ENCODE measurements at places on chromosomes 5 and 9. TPM values are rescaled to one million over a fixed set of nuclear protein-coding genes. Genes with fewer than 3 reads are reported as not detected.

DNA sequence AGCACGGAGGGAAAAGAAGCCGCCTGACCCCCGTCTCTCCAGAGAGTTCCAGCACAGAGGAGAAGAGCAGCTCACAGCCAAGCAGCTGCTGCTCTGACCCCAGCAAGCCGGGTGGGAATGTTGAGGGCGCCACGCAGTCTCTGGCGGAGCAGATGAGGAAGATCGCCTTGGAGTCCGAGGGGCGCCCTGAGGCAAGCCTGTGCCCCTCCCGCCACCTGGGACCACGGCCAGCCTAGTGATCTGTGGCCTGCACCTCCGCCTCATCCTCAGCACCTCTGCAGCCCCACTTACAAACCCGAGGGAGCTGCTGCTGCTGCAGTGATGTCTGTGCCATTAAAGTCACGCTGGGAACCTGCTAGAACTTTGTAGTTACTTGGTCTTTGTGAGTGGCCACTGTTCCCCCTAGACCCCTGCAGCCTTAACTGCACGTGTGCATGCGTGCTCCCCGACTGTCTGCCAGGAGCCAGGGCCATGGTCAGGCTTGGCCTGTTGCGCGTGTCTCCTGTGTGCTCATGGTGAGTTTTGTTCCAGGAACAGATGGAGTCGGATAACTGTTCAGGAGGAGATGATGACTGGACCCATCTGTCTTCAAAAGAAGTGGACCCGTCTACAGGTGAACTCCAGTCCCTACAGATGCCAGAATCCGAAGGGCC is 12.5 kb downstream of the SQSTM1 start:
- DNase-seq: no peak

GRCh38 chr9:135661816-135662560 is 1.1 kb upstream of the LCN9 start:
- DNase-seq: no peak

DNA sequence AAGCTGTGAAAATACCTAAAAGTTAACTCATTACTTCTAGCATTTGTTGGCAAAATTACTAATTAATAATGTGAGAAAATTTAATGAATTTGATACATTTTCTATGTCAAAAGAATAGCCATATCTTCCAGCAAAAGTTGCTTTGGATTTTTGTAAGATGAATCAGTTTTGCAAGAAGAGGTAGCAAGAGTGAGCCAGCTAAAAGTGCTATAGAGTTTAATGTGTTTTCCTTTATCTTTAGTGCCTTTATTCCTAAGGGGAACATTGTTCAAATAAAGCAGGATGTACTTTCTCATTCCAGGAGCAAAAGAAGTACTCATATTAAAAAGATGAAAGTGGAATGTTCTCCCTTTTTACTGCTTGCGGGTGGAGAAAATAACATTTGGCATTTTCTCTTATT is 622.2 kb downstream of the ANXA1 start:
- DNase-seq: no peak

- no peak for DNase-seq
Measured at GRCh38 chr5:138051441-138052296, 18.8 kb upstream of the FAM13B start.

DNA sequence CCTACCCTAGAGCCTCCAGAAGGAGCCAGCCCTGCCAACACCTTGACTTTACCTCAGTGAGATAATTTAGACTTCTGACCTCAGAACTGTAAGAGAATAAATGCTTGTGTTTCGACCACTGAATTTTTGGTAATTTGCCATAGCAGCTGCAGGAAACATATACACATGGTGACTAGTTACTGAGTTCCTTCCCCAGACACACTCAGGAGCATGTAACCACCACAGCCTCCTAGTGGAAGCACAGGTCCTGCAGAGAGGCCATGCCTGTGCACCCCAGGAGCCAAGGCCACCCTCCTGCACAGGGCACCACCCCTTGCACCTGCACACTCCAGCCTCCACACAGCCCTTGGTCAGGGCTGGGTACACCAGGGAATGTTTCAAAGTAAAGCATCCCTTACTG is 7.6 kb upstream of the CAMSAP1 start:
- no peak for DNase-seq

- peak; percentile 65 for DNase-seq
Measured at GRCh38 chr5:169300468-169301385, at the start of gene SLIT3. SLIT3 (minus strand) TSS chr5:169301139; CDS start chr5:169300709, 430 bp downstream.

DNA sequence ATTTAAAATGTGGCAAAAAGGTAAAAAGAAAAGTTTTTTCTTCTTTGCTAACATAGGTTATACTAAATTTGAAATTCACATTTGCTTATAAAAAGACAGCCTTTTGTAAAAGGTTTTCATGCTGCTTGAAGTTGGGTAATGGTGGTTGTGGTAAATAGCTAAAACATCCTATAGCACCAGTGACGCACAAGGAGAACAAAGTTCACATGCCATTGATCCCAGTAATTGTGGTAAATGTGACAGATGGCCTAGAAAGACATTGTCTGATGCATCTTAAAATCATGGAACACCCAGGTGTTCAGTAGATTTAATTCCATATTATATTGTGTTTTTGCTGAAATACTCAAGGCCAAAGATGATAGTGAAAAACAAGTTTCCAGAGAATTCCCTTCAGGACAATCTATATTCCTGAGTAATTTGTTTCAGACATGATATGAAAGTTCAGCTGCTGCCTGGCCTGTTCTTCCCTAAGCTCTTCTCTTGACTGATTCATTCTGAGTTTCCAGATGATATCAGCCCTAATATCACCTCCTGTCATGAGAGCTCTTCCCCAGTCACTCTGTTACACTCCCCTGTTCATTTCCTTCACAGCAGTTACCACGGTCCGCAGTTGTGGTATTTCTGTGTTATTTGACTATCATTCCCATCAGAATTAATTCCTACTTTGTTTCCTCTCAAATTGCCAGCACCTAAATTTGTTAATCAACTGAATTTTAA is 4.6 kb upstream of the FBXL17 start:
- no peak for DNase-seq

The PRXL2C gene
- 6.2 TPM for polyA plus RNA-seq

Data from psoas muscle (tissue), 8 donors.